ENCODE measurements at places on chromosomes 16 and 17. TPM values are rescaled to one million over a fixed set of nuclear protein-coding genes. Genes with fewer than 3 reads are reported as not detected.

Gene NOS2
- not detected for total RNA-seq

Gene SDK2
- not detected for total RNA-seq

Gene PIPOX
- total RNA-seq = 2.3 TPM

Gene AATF
- 15.9 TPM for total RNA-seq

Gene CFAP97D1
- total RNA-seq = not detected

Gene CDK5R1
- total RNA-seq = 0.97 TPM

Gene CEMP1
- not detected for total RNA-seq

Gene GNPTG
- total RNA-seq = 54.7 TPM

Gene GCGR
- not detected for total RNA-seq

Gene KRT27
- total RNA-seq = not detected

Gene KRTAP9-2
- not detected for total RNA-seq

Gene ABCA3
- total RNA-seq = 67.6 TPM

Gene SLC13A5
- 0.19 TPM for total RNA-seq

Gene CCDC144A
- 0.16 TPM for total RNA-seq

Gene GDPD3
- 2.5 TPM for total RNA-seq

Data from bladder microvascular endothelial cell (primary cell).